Thyroid gland (tissue), 4 donors: ENCODE measurements at places on chromosomes 2 and 18. TPM values are rescaled to one million over a fixed set of nuclear protein-coding genes. Genes with fewer than 3 reads are reported as not detected.

DNA sequence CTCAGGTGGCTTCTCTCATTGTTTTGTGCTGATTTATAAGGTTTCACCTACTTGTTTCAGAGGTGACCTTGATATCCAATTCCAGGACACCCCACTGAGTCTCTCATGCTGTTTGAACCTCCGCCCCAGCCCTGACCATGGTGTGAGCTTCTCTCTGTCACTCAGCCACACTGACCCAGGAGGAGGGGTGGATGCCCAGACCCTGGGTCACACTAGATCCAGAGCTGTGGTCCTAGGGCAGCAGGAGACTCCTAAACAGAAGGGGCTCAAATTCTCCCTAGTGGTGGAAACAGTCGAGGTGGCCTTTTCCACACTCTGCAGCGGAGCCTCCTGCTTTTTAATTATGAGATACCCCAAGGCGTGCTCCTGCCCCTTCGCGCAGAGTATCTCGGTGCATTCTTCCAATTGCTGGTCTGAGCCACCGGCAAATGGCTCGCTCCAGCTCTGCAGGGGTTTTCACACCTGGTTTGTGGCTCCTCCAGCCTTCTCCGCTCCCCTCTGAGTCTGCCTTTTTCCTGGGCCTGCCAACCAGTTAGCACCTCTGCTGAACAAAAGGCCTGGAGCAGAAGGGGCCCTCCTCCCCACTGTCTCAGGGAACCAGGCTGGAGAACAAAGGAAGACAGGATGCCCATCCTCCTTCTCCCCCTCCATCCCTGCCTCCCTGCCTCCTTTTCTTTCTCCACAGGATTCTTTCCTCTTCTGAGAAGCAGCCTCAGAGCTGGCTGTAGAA, 147.3 kb upstream of the SPRED2 start:
- DNase-seq = no peak

- no peak for DNase-seq
These were observed 34.8 kb downstream of the ADNP2 start for GRCh38 chr18:80143881-80144280.

DNA sequence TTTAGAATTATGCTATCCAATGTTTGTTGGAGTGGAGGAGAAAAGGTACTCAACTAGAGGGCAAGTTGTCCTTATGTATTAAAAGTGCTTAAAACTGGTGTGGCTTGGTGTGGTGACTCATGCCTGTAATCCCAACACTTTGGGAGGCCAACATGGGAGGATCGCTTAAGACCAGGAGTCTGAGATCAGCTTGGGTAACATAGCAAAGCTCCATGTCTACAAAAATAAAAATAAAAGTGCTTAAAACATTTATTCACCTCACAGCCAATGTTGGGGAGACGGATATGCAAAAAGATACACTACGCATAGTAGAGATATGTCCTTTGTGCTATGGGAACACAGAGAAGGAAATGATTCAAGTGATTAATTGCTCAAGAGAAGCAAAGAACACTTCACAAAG, 19.3 kb upstream of the TNFAIP6 start:
- DNase-seq = no peak

- no peak for DNase-seq
These were observed 262.9 kb downstream of the C1D start for GRCh38 chr2:67799886-67800285.

Gene ADRA2B
- total RNA-seq = 2.1 TPM
